Kasumi-1 (cell line): ENCODE measurements at places on chromosomes 6 and 20.

GRCh38 chr6:63504777-63505384 lies 67.4 kb upstream of the LOC128125822 start:
- no peak for DNase-seq

- DNase-seq: no peak
Observed at GRCh38 chr6:153449279-153449678, 318.2 kb upstream of the RGS17 start.

- no peak for DNase-seq
Observed at GRCh38 chr6:52183131-52183713, 3.0 kb upstream of the IL17A start.

- no peak for DNase-seq
Observed at GRCh38 chr6:115573861-115574260, 486.8 kb downstream of the FRK start.

- DNase-seq: no peak
Observed at GRCh38 chr20:38844963-38845362, 39.5 kb downstream of the PPP1R16B start.

DNA sequence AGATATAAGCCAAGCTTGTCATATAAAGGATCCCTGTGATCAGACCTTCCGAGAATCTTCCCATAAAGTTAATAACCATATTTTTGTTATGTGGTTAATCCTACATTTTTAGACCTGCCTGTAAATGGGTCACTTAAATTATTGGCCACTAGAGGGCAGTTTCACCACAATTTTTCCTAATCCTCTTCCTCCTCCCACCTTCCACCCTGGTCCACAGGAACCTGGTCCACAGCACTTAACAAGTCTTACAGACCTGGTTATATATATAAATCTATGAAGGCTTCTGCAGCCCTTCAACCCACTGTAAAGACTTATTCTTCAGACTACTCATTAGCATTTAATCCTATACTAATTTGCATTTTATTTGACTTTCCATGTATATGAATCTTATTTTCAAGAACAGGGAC lies 28.3 kb downstream of the MRS2 start:
- DNase-seq: peak; percentile 53

GRCh38 chr20:44762466-44763140 lies 16.9 kb downstream of the KCNK15 start:
- no peak for DNase-seq

DNA sequence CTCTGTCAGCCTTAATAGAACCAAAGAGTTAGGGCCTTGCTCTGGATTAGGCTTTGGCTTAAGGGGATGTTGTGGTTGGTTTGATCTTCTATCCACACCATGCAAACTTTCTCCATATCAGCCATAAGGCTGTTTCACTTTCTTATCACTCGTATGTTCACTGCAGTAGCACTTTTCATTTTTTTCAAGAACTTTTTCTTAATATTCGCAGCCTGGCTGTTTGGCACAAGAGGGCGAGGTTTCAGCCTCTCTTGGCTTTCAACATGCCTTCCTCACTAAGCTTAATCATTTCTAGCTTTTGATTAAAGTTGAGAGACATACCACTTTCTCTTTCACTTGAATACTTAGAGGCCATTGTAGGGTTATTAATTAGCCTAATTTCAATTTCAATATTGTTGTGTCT lies 193.1 kb downstream of the NRN1 start:
- DNase-seq: no peak

DNA sequence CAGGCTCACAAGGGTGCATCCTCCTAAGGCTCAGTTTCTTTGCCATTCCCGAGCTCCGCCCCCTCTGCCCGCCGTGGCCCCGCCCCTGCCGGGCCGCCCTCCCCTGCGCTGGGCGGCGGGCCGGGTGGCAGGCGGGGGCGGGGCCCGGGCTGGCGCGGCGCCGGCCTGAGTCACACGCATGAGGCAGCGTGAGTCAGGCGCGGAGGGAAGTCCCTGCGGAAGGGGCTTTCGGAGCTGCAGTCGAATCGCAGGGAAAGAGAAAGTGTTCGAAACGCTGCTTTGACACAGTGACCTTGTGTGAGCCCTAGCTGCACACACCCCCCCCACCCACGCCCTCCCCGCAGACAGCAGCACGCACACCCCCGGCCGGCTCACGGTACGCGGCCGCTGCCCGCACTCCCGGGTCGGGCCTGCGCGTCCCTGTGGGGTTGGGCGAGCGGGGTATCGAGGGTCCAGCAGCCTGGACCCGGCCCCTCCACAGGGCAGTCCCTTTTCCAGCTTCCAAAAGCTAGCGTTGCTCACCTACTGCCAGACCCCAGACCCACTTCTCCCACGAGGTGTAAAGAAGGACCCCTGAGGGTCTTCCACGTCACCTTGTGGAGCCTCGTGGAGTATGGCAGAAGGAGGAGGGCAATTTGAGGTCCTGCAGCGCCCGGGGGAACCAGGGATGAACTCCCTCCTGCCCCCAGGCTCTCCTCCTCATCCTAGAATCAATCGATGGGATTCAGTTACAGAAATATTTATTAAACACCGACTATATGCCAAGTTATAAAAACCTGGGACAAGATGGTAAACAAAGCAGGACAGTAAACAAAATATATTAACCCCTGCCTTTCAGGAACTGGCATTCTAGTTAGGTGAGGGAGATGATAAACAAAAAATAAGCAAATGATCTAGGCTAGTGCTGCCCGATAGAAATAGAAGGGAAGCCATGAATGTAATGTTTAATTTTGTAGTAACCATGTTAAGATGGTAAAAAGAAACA lies 12.4 kb upstream of the HMGA1 start:
- peak; percentile 88 for DNase-seq

GRCh38 chr6:37177077-37177934 lies 7.4 kb downstream of the PIM1 start:
- peak; percentile 97 for DNase-seq

DNA sequence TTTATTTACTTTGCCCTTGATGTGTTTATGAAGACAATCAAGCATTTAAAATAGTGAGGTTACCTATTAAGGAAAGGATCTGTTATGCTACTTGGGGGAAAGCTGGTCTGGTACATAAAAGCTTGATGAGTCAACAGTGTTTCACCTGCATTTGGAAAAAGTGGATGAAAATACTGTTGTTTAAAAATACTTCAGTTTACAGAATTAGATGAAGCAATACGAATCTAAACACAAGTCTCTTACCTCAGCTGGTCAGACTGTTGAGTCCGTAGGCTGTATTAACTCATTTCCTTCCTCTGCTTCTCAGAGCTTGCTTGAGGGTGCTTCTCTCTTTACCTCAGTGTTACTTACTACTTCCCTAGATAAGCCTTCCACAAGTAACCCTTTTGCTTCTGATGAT lies 36.1 kb downstream of the NKX2-4 start:
- DNase-seq: peak; percentile 78

GRCh38 chr6:15553031-15553430 lies 109.8 kb downstream of the DTNBP1 start:
- no peak for DNase-seq

DNA sequence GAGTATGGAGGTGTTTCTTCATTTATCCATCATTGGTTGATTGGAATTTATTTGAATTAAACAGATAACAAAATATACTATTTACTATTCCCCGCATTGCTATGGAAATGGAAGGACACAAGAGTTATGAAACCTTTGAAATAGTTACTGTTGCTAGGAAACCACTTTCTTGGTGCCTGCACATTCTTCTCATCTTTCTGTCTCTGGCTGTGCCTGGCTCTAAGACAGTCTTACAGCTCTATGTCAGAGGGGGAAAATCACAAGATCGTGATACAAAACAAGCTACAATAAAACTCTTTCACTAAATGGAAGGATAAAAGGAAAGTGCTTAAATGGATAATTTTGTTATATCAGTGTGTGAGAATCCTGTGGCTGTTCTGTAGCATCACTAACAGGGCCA lies 453.0 kb downstream of the LMBRD1 start:
- no peak for DNase-seq

GRCh38 chr6:26016245-26016962 lies 53.8 kb downstream of the TRIM38 start:
- no peak for DNase-seq

DNA sequence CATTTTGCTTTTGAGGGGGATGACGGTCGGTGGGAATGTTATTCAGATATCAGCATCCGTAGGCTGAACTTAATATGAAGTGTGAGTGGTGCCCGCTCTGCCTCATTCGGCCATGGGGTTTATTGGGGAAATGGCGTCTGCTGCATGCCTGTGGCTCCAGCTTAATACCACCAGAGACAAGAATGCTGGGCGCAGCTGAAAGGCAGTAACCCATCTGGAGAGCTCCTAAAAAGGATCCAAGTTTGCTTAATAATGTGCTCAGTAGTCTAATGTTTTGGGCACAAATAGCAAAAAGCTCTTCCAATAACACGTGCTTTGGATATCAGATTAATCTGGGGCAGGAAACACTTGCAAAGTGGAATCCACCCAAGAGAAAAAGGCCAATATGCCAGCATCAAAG lies 273.0 kb upstream of the TAB2 start:
- no peak for DNase-seq

- no peak for DNase-seq
Observed at GRCh38 chr20:10316582-10316981, 98.0 kb downstream of the SNAP25 start.

GRCh38 chr20:25336561-25337422 lies 53.8 kb downstream of the ABHD12 start:
- peak; percentile 35 for DNase-seq

DNA sequence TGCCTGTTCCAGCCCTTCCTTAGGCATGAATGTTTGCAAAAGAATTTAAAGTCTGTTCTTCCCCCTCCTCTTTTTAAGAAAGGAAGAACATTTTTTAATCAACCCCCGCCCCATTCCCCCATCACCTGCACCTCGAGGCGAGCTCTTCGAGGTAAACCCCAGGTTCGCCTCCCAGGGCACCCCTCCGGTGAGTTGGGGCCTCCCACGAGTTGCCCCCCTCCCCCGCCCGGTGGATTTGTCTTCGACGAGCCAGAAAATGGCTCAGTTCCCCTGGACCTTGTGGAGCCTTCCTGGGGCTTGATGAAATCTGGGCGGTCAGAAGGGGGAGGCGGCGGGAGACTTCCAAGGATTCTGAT lies 256 bp upstream of the OVOL2 start:
- DNase-seq: no peak
